Activated CD8-positive, alpha-beta T cell treated with anti-CD3 and anti-CD28 coated beads for 36 hours (primary cell): ENCODE measurements at places on chromosomes 6 and 20.

- DNase-seq, result no peak
These were observed 5.2 kb downstream of the UNC93A start for GRCh38 chr6:167296293-167296690.

DNA sequence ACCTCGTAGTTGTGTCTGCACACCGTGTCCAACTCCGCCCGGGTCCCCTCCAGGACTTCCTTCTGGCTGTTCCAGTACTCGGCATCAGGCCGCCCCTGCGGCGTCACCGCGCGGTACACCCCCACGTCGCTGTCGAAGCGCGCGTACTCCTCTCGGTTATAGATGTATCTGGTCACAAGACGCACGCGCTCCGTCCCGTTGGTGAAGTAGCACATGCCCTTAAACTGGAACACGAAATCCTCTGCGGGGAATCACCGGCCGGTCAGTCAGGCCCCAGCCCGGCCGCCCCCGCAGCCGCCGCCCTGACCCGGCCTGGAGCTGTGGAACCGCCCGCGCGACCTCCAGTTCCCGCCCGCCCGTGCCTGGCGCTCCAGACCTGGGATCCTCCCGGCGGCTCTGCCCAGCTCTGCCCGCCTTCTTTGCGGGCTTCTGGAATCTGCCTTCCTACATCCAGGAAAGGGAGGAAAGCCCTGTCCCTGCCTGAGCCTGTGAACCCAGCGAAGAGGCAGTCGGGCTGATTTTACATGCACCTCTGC, 1.6 kb downstream of the HLA-DQB1 start:
- peak; percentile 71 for DNase-seq

DNA sequence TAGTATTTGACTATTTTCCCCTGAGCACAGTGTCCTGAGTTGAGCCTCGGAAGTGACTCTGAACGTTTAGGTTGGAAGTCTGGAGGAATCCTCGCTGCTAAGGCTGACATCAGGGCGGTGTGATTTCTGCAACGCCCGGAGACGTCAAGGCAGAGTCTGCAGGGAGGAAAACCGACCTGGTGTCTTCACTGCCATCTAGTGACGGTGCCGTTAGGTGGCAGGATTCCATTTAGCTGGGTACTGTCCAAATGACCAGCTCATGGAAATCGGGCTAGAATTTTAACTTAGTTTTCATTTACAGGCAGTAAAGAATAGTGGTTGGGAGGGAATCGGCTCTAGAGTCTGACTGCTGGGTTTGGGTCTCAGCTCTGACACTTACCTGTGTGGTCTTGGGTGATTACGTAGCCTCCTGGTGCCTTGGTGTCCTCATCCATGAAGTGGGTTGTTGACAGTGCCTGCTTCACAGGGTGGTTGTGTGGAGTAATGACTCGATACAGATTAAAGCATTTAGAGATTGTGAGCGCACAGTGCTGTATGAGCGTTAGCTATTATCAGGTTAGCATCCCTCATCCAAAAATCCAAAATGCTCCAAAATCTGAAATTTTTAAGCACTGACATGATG, 35.0 kb downstream of the FOXF2 start:
- peak; percentile 41 for DNase-seq

- DNase-seq, result no peak
These were observed 6.7 kb downstream of the RGS19 start for GRCh38 chr20:64072498-64073063.

GRCh38 chr6:105646391-105646867, 243.5 kb upstream of the PREP start:
- DNase-seq, result peak; percentile 76

DNA sequence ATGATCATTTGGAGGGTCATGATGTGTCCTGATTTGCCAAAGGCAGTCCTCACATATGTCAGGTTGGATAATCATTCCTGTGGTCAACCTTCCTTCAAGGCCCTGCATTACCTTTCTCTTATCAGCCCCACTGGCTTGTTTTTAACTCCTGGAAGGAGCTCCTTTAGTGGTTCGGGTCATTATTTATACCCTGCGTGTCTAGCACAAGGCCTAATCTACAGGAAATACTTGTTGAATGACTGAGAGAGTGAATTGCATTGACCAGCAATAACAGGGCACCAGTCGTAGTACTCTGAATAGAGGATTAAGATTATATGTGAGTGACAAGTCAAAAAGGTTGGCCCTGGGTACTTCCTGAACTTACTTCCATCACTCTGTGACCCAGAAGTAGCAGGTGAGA, 4.5 kb downstream of the HIVEP2 start:
- no peak for DNase-seq

GRCh38 chr6:100455230-100456124, 9.2 kb downstream of the SIM1 start:
- no peak for DNase-seq

- DNase-seq, result no peak
These were observed 236.6 kb upstream of the FAM83B start for GRCh38 chr6:54609981-54610380.

- no peak for DNase-seq
These were observed 2.7 kb upstream of the DTD1 start for GRCh38 chr20:18585134-18585533.

DNA sequence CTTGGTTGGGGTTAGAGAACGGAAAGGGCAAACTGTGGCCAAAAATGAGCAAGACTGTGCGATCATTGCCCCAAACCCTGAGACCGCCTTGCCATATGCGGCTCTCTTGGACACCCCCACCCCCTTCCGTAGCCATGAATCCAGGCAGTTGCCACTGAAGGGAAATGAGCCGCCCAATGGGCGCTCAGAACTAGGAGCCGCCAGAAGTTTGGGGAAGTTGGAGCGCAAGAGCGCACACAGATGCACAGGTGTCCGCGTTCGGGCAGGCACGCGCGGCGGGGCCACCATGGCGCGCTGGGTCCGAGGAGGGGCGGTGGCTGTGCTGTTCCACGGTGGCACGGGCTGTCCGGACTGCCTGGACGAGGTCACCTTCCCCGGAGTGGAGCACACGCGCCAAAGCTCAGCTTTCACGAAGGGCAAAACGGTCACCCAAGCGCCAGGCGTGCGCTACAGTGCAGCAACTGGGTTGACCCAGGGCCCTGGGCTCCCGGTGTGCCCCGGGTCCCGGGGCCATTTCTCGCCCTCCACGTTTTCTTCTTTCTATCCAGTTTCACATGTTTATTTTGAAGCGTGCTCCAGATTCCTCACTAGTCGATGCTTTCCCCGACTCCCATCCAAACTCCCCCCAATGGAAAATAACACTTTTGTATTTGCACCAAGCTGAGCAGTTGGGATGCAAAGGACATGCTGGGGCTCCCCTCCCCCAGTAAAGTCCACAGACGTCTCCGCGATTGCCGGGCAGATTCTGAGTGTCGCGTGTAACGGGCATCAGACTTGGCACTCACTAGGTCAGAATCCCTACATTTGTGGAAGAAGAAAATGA, 906 bp upstream of the PDE10A start:
- DNase-seq, result no peak

DNA sequence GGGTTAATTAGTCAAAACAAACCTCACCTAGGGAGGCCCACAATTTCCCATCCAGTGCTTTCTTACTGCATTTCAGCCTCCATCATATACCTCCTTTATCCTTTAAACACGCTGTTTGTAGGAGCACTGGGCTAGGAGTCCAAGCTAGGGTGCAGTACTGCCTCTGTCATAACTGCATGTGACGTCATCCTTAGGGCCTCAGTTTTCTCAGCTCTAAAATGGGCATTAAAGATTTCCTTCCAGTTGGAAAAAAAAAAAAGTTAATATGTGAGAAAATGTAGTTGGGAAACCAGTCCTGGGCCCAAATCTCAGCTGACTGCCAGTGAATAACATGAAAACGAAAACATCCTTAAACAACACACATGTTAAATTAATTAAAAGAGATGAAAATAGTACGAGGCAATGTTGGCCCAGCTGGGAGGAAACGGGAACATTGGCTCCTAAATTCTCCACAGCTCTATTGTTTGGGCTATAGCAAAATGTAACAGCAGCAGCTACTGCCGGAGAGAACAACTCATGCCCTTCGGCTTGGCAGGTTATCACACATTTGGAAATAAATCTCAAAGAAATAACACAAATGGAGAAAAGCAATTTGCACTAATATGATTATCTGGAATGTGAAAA, 79.9 kb upstream of the CCDC167 start:
- no peak for DNase-seq

DNA sequence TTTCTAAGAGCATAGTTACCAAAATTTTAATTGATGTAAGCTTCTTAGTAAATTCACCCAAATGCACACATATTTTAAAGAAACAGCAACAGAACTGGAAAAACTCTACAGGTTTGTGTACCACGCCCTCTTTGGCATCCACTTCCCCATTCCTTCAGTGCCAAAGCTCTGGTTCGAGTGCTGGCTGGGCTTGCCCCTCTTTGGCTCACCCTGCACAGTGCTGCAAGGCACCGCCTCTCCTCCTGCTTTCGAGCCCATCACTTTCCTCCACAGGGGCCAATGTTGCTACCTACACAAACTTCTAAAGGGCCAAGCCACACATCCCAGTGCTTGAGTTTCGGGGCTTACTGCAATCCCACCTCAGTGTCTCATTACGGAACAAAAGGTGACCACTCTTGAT, 9.6 kb downstream of the LRP11 start:
- no peak for DNase-seq

DNA sequence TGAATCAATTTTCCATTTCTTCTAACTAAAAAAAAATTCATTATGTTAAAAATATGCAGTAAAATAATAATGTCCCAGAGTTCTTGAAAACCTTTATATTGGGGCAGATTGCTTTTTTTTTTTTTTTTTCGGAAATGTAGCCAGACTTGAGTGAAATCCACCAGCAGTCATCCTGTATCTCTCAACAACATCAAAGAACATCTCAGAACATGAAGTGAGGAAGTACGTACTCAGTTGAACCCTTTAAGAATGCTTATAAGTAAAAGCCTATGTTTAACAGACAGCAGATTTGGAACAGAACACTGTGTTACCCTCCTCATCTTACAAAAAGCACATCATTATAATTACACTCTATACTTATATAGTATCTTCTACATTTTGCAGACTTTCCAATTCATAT, 51.0 kb upstream of the SUPT3H start:
- DNase-seq, result no peak

DNA sequence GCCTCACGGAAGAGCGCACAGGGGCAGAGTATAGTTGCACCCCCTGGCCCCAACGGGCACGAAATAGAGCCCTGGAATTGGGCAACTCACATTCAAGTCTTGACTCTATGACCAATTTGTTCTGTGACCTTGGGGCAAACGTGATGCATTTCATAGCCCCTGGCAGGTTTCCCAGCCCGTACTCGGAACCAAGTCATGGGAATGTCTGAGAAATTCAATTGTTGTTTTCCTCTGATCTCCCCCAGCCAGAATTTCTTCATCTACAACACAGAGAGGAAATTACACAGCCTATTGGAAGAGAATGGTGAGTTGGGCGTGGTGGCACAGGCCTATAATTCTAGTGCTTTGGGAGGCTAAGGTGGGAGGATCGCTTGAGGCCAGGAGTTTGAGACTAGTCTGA, 322.3 kb upstream of the SULF2 start:
- no peak for DNase-seq

GRCh38 chr6:159729598-159730331, 2.5 kb downstream of the WTAP start:
- DNase-seq, result no peak

DNA sequence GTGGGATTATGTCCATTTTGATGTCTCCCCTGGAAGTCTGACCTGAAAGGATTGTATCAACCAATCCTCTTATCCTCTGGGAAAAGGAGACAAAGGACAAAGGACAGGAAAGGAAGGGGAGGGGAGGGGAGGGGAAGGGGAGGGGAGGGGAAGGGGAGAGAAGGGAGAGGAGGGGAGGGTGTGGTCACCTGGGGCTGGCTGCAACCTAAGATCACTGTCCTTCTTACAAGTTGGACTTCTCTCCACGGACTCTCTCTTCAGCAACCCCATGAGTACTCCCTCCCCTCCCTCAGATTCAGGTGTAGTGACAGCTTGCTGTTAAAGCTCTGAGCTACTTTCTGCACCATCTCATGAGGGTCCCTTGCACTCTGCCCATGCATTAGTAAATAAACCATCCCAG, 58.9 kb upstream of the KLHL31 start:
- DNase-seq, result no peak

DNA sequence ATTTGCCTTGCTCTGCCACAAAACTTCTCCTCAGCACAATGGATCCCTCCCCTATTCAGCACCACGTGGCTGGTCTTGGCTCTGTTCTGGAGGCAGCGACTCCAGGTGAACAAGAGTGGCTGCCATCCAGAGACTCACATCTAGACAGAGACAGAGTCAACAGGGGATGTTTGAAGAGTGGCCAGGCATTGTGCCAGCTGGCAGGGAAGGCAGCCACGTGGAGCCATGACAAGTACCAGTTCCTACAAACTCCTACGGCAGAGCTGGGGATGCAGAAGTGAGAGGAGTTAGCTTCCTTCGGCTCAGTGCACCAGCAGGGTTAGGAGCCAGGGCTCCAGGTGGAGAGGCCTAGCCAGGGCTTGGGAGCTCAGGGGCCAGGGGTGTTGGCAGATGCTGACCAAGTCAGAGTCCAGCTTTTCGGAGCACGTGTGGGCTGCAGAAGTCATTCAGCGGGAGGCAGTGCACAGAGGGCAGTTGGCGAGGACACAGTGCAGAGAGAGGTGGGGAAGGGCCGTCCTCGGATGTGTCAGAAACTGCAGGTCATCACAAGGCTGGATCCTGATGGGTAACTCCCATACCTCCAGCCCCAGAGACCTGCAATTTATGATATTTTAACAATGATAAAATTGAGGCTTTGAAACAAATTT, 171.7 kb upstream of the PDE10A start:
- DNase-seq, result no peak

DNA sequence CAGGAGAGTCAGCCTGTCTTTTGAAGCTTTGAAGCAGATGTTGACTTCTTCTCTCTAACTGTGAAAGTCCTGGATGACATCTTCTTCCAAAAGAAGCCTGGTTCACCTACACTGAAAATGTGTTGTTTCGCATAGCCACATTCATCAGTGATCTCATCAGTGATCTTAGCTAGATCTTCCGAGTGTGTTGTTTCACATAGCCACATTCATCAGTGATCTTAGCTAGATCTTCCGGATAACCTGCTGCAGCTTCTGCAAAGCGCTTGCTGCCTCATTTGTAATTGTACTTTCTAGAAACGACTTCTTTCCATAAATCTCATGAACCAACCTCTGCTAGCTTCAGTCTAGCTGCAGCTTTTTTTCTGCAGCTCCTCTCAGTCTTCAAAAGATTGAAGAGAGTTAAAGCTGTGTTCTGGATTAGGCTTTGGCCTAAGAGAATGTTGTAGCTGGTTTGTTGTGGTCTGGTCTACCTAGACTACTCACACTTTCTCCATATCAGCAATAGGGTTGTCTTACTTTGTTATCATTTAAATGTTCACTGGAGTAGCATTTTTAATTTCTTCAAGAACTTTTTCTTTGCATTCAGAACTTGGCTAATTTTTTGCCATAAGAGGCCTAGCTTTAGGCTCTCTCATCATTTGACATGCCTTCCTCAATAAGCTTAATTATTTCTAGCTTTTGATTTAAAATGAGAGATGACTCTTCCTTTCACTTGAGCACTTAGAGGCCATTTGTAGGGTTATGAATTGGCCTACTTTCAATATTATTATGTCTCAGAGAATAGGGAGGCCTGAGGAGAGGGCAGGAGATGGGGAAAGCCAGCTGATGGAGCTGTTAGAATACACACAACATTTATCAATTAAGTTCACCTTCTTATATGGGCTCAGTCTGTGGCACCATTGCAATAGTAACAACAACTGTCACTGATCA, 48.7 kb upstream of the EXOC2 start:
- no peak for DNase-seq

- DNase-seq, result no peak
These were observed 6.2 kb downstream of the TREML1 start for GRCh38 chr6:41147917-41148316.
